CD14-positive monocyte (primary cell): ENCODE measurements at places on chromosomes 16 and 17. TPM values are rescaled to one million over a fixed set of nuclear protein-coding genes. Genes with fewer than 3 reads are reported as not detected.

GRCh38 chr17:62718429-62718828 lies 89.7 kb downstream of the MARCHF10 start:
- DNase-seq: no peak

DNA sequence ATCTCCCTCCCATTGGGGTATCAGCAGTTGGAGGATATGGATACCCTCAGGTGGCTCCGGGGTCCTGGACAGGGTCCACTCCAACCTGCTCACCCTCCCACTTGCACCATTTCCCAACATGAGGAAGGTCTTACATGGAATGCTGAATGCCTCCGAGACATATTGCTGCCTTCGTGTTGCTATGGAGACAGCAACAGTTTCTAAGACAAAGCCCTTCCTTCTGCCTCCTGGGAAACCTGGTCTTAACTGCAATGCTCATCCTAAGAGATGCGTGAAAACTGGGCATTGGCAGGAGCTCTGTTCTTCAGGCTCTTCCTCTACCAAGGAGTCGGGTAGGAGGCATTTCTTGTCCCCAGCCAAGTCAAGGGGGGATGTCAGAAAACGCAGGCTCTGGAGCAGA lies 45.2 kb downstream of the ST3GAL2 start:
- no peak for DNase-seq

MMP2 gene
- polyA plus RNA-seq: not detected

DNA sequence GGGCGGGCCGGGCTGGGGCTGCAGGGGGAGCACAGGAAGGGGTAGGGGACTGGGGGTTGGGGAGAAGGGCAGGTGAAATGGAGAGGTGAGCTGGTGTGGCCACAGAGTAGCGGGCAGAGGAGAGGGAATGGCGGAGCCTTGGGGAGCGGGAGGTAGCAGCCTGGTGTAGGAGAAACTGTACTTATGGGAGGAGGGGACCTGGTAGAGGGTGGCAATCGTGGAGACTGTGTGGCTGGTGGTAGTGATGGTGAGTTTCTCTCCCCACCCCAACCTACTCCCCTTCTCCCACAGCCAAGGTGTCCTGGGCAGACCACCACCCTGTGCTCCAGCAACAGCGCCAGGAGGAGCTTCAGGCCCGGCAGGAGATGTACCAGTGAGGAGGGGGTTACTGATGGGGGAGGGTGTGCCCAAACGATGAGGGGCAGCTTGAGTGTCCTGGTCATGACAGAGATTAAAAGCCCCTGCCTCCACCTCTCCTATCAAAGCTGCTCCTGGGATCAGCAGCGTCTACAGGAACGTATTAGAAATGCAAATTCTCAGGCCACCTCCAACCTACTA lies 831 bp downstream of the ALOX15B start:
- DNase-seq: peak; percentile 2

DNA sequence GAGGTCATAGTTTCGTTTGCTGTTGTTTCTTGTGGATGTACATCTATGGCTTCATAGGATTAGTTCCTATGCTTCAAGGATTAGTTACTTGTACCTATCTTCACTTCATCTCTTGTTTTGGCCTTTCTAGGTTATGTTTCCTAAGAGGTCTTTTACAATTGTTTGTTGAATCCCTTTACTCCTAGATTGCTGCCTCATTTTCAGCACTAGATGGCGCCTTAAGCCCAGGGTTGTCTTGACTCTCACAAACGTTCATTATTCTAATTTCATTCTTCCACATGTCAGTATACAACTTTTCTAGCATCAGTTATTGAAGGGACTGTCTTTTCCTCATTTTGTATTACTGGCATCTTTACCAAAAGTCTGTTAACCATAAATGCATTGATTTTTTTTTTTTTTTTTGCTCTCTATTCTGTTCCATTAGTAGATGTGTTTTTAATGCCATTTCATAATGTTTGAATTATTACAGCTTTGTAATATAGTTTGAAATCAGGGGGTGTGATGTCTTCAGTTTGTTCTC lies 45.0 kb upstream of the NACA2 start:
- peak; percentile 23 for DNase-seq

DNA sequence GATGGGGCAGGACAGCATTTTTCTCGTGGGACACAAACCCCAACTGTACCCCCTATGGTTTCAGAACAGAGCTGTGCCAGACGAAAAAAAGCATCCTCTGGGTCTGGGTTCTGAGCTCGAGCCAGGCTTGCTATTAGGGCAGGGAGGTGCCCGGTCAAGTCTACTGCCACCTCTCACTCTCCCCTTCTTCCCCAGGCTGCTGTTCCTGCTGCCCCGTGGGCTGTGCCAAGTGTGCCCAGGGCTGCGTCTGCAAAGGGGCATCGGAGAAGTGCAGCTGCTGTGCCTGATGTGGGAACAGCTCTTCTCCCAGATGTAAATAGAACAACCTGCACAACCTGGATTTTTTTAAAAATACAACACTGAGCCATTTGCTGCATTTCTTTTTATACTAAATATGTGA lies 1.1 kb downstream of the MT1E start:
- no peak for DNase-seq

GRCh38 chr17:73284354-73284753 lies 22.7 kb upstream of the CPSF4L start:
- no peak for DNase-seq

GRCh38 chr16:30914830-30915229 lies 8.5 kb upstream of the FBXL19 start:
- no peak for DNase-seq

KRTAP2-1 gene
- not detected for polyA plus RNA-seq

FSCN2 gene
- 0.07 and 0.10 TPM in 2 replicates for polyA plus RNA-seq

GRCh38 chr17:34222722-34223497 lies 32.2 kb upstream of the CCL2 start:
- DNase-seq: peak; percentile 56

- DNase-seq: no peak
These were observed 10.1 kb downstream of the GAS2L2 start for GRCh38 chr17:35742896-35743477.

DNA sequence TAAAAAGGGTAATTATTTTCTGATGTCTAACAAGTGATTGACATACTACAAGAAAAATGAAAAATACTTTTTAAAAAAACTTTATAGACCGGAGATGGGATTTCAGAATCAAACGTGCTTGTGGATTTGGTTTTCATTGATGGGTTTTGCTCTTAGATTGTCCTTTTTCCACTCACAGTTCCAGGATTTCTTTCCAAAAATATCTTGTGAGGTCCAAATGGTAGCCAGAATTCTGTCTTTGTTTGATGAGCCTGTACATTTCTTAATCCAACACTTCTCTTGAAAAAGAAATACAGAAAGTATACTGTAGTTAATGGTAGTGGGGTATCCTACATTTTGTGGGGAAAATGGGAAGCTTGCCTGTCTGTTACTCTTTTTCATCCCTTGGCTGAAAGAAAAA lies 329.3 kb downstream of the KCNJ2 start:
- no peak for DNase-seq

GRCh38 chr17:50660042-50660886 lies 25.6 kb downstream of the ABCC3 start:
- DNase-seq: peak; percentile 48

MYH2 gene
- not detected in 2 replicates for polyA plus RNA-seq

DNA sequence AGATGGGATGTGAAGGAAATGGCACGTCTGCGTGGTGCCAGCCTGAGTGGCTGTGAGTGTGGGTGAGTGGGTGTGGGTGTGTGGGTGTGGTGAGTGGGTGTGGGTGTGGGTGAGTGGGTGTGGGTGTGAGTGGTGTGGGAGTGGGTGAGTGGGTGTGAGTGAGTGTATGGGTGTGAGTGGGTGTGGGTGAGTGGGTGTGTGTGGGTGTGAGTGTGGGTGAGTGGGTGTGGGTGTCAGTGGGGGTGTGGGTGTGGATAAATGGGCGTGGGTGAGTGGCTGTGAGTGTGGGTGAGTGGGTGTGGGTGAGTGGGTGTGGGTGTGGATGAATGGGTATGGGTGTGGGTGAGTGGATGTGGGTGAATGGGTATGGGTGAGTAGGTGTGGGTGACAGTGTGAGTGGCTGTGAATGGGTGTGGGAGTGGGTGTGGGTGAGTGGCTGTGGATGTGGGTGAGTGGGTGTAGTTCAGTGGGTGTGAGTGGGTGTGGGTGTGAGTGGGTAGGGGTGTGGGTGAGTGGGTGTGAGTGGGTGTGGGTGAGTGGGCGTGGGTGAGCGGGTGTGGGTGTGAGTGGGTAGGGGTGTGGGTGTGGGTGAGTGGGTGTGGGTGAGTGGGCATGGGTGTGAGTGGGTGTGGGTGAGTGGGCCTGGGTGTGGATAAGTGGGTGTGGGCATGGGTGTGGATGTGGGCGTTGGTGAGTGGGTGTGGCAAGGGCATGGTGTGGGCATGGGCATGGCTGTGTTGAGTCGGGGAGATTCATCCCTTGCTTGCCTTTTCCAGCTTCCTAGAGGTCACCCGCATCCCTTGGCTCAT lies 80.8 kb downstream of the ZDHHC7 start:
- DNase-seq: no peak

GRCh38 chr16:85686912-85687591 lies 1.7 kb downstream of the GINS2 start:
- no peak for DNase-seq

- DNase-seq: no peak
These were observed 326 bp downstream of the SRCIN1 start for GRCh38 chr17:38605411-38605840.
